Stromal cell of bone marrow (primary cell): ENCODE measurements at places on chromosomes 2 and 18.

- no peak for DNase-seq
Measured at GRCh38 chr18:77990131-77990530, 740.5 kb downstream of the GALR1 start.

DNA sequence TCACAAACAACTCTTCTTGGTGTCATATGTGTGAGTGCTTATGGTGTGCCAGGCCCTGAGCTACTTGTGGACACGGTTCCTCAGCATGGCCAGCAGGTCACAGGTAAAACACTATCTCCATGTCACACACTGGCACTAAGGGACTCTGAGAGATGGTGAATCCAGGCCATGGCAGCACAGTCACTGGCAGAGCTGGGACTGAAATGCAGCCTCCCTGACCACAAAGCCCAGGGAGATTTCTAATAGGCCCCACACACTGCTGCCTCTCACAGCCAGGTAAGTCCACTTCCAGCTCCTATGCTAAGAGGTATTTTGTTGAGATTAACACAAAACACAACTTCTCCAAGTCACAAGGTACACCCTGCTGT lies 92.0 kb downstream of the ACTR2 start:
- no peak for DNase-seq

GRCh38 chr18:8835521-8835953 lies 130.2 kb downstream of the MTCL1 start:
- peak; percentile 58 for DNase-seq

- DNase-seq: no peak
Measured at GRCh38 chr2:201465524-201465971, 14.0 kb downstream of the STRADB start.

DNA sequence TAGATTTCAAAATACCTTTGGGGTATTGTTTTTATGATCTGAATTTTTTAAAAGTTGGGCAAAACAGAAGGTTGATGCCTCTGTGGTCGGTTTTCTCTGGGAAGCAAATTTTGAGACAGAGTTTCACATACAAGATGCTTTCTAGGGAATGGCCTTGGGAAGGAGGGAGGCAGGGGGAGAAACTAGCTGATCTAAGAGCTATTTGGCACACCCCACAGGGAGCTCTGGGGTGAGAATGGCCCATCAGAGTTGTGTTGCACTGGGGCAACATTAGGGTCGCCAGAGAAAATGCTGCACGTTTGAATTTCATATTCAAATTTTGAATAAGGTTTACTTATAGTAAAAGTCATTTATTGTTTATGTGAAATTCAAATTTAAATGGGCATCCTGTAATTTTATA lies 11.9 kb upstream of the ADAM23 start:
- no peak for DNase-seq

DNA sequence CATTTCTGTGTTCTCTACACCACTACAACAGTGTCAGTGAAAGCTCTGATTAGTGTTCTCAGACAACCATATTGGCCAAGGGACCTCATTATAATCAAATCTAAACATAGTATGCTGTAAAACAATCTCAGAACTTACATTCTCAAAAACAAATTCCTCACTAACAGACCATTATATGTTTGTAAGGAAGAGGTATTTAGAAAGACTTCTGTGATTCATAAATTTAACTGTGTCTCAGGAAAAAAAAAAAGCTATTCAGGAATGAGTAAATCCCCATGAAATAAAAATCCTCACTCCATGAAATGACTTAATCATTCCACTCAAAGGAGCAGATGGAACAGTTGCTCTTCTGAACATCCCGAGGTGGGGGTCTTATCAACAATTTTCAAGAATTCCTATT lies 413.0 kb downstream of the CDH2 start:
- no peak for DNase-seq
